ENCODE measurements at places on chromosomes 2 and 18.

- DNase-seq, result no peak
Observed at GRCh38 chr2:200383380-200384110, 77.1 kb downstream of the SPATS2L start.

DNA sequence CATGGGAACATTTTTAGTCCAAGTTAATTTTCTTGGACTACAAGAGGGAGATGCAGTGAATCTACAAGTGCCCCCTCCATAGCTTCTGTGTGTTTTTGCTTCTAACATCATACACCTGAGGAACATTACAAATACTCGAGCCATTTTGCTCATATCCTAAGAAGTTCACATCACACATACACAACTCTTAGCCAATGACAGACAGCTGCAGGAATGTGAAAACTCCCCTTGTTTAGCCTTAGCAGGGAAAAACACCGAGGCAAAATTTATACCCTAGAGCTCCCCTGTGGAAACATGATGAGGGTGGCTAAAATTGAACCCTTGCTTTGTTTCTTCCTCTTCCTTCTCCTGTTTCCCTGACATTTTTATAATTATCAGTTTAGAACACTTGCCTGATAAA, 928.3 kb upstream of the NRXN1 start:
- DNase-seq, result no peak

DNA sequence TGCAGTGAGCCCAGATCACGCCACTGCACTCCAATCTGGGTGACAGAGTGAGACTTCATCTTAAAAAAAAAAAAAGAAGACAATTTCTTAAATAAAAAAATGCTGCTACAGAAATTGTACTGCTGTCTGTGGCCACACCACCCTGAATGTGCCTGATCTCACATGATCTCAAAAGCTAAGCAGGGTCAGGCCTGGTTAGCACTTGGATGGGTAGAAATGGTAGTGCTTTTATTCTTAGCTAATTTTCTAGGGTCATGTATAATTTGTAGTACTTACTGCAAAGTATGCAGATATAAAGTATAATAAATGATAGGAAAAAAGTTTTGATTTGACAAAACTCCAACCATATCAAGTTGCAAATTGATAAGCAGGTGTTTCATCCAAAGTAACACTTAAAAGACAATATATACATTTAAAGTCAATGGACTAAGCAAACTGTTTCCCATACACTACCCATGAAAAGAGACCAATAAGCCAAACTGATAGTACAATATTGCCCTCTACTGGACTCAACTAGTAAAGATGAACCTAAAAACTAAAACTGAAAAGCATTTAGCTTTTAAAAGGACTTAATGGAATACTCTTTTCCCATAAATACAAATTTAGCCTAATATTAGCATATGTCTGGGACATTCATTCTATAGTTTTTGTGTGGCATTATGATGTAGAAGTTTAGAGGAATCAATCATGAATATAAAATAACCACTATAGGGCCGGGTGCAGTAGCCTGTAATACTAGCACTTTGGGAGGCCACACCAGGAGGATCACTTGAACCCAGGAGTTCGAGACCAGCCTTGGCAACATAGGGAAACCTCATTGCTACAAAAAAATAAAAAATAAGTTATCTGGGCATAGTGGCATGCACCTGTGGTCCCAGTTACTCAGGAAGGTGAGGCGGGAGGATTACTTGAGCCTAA, 18.6 kb upstream of the PEX13 start:
- peak; percentile 12 for DNase-seq

DNA sequence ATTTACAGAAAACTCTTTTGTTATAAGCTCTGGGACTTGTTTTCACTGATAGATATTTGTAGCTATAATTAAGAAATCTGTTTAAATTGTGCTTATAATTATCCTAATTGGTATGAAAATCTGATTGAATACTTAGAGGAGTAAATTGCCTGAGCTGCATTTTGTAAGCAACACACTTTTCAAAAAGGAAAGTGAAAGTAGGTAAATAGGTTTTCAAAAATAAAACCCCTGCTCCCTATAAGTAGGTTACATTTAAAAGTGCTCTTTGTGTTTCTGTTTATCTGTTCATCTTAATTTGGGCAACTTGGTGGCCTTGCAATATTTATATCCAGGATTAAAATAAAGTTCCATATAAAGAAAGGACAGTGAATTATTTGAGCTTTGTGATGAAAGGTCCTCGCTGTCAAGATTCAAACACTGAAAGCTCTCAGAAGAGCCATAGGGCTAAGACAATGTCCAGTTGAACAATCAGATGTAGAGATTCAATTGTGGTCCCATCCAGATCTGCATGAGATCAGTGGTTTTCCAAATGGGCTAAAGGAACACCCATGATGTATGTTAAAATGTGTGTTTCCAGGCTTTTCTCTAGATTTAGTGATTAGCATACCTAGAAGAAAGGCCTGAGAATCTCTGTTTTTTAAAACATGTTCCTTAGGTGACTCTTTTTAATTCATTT, 371.6 kb downstream of the RPRM start:
- DNase-seq, result no peak

GRCh38 chr2:11100130-11100529, 55.1 kb upstream of the SLC66A3 start:
- no peak for DNase-seq

DNA sequence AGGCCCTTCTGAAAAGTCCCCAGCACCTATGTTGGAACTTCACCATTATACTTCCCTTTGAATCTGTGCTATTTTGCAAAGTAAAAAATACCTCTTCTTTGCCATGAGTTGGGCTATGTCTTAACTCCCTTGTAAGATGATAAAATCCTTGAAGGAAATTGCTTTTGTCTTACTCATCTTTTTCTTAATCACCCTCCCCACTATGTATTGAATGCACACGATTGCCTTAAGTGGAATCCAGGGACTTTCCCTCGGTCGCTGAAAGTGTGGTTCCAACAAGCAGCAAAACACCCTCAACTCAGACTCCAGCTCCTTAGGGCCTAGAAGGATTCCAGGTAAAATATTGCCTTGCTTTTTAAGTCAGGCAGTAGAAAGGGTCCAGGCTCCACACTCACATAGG, 173.2 kb upstream of the ARL4C start:
- no peak for DNase-seq

DNA sequence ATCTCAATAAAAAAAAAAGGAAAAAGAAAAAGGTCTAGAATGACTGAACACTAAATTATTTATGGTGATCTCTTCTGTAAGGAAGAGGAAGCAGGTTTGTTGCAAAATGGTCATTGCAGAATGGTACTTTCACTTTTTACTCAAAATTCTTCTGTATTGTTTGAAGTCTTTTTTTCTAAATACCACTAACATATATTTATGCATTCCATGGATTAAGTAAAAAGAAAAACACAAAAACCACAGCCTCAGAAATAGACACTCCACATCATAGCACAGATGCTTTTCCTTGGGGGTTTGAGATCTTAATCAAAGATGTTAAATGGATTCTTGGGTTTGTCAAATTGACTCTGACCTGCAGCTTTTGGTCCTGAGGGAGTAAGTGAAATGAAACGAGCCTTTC, 47.4 kb downstream of the RHOB start:
- no peak for DNase-seq

DNA sequence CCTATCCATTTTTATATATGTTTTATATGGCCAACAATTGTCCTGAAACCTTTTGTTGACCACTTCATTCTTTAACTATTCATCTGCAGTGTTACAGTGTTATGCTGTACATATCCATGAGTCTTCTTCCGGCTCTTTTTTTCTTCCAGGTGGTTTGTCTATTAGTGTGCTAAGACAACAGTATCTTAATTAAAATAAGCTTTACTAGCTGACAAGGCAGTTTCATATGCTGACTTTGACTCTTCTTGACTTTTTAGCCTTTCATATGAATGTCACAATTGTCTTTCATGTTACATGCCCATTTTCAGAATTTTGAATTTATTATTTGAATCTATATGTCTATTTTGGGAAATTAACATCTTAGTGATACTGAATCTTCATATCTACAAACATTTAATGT, 1249.0 kb downstream of the DPP10 start:
- DNase-seq, result no peak

DNA sequence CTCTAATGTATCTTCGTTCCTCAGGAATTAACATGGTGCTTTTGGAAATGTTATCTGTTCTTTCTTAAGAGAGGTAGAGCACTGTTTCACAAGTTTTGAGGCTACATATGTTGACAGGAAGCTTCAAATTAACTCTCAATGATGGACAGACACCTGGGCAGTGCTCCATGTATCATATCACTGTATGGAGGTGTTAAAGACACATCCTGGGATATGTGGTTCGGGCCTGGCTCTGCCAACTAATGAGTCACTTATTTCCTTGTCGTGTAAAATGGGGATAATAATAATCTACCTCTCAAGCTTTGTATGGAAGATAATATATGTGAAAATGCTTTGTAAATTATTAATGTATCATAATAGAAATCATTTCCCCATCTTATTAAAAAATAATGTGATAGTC, 90.2 kb downstream of the PARD3B start:
- DNase-seq, result no peak

DNA sequence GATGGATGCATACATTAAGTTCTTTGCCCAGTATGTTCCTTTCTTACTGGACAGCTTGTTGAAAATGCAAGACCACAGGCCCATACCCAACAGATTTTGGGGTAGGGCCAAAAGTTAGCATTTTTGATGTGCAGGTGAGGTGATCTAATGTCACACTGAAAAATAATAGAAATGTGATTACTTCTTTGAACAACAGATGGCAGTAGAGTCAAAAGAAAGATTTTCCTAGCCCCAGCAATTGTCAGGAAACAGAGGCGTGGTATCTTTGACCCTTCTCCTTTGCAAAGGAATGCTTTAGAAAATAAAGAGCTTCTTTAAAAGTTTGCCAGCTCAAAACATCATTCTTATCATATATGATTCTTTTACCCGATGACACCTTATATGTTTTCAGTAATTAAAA, 343.6 kb upstream of the SYT4 start:
- peak; percentile 3 for DNase-seq

GRCh38 chr2:203882551-203882950, 15.0 kb downstream of the CTLA4 start:
- no peak for DNase-seq
